ENCODE measurements at places on chromosomes 7 and 10. TPM values are rescaled to one million over a fixed set of nuclear protein-coding genes. Genes with fewer than 3 reads are reported as not detected.

GRCh38 chr10:35133586-35133985 is 6.9 kb downstream of the CREM start:
- DNase-seq: no peak

GRCh38 chr7:90298145-90299038 is 22.7 kb downstream of the FAM237B start:
- peak; percentile 36 for DNase-seq

Gene GNG11
- 460 TPM for total RNA-seq

- no peak for DNase-seq
Observed at GRCh38 chr10:22476601-22477321, 131.5 kb downstream of the SPAG6 start.

DNA sequence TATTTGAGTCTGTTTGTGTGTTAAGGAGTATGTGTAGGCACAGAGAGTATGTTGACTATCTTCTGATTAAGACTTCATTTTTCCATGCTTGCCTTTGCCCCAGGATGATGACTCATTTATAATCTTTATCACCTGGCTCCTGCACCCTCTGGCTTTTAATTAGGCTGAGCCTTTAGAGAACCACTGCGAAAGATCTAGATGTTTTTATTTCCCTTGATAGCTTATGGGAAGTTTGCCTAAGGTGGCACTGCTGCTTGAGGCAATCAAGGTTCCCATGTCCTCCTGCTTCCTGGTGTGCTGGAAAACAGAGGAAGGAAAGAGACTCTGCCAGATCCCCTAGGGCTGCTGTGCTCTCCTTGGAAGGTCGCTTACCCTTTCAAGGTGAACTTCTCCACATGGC is 114.6 kb downstream of the ARL4A start:
- peak; percentile 7 for DNase-seq

Data from dermis microvascular lymphatic vessel endothelial cell (primary cell).